ENCODE measurements at places on chromosomes 11 and 22.

GRCh38 chr11:2587132-2587930 is 112.5 kb downstream of the KCNQ1OT1 start:
- peak; percentile 10 for DNase-seq

DNA sequence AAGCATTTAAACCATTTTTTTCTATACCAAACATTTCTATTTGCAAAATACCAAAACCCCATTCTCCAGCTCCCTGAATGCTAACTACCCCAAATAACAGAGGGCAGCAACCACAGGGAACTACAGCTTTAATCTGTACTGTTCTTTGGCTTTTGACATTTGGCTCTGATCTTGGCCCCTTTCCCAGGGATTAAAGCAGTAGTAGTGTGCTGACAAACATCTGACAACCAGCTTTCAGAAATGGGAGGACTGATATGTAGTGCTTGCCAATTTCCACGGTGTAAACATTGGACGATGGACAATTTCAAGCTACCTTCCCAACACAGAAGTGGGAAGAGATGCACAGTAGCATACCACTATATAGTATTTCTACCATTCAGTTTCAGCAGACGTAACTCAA is 88.4 kb upstream of the TEAD1 start:
- no peak for DNase-seq

- no peak for DNase-seq
Measured at GRCh38 chr11:133984828-133985227, 28.1 kb upstream of the IGSF9B start.

DNA sequence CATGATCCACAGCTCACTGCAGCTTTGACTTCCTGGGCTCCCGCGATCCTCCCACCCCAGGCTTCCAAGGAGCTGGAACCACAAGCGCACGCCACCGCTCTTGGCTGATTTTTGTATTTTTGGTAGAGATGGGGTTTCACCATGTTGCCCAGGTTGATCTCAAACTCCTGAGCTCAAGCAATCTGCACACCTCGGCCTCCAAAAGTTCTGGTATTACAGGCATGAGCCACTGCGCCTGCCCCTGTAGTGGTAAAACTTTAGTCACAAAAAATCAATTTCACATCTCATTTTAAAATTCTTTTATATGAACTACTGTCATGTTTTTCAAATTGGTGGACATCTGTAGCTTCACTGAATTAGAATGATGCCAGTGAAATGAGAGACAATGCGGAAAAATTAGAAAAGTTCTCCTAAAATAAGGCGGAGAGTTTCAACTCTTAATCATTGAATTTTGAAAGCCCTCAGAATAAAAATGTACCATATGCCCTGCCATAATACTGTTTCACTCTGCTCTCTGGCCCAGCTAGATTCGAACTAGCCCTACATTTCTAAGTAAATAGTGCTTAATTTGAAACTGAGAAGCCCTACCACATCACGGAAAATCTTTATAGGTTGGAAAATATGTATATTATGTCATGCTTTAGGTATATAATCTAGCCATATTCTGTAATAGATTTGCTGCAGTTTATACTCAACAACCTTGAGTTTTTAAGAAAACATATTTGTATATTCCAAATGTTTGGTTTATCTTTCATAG is 78.7 kb downstream of the HORMAD2 start:
- no peak for DNase-seq

DNA sequence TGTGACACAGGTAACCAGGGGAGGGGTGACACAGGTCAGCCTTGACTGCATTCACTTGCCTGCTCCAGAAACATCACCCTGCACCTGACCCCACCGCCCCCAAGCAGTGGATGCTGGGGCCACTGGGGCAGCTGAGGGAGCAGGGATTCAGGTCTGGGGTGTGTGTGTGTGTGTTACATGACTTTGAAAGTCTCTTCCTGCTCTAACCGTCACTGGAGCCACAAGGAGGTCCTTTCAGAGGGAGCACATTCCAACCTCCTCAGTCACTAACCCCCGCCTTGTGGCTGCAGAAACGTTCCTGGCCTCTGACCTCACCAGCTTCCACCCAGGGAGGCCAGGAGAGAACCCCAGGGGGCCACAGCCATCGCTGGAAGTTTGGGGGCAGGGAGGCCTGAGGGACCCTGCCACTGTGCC is 2.9 kb upstream of the FOSL1 start:
- no peak for DNase-seq

- DNase-seq, result no peak
Measured at GRCh38 chr22:41947424-41948080, 600 bp upstream of the CENPM start.

DNA sequence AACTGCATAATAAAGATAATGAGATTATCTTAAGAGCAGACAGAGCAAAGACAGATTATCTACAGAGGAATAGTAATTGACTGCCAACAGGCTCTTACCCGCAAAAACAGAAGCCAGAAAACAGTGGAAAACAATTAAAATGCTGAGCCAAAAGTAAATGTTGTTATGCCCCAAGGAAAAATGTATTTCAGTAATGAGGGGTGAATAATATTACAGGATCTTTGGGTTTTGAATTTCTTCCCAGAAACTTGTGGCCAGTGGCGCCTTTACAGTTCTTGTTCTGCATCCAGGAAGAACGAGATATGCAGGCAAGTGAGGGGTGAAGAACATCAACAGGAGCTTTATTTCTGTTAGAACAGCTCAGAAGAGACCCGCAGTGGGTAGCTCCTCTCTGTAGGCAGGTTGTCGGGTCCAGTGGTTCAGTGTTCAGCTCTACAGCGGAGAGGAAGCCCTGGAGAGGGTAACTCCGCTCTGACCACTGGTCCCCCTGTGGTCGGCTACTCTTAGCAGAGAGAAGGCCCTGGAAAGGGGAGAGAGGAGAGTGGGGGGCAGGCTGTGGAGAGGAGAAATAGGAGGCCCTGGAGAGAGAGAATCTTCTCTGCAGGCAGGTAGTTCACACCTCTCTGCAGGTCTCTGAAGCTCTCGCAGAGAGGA is 51.8 kb upstream of the SC5D start:
- DNase-seq, result no peak
